Purkinje cell (primary cell): ENCODE measurements at places on chromosomes 1 and 21. TPM values are rescaled to one million over a fixed set of nuclear protein-coding genes. Genes with fewer than 3 reads are reported as not detected.

MPZ gene
- not detected in 2 replicates for polyA plus RNA-seq

HEYL gene
- not detected in 2 replicates for polyA plus RNA-seq

KIF17 gene
- 1.6 and 8.3 TPM in 2 replicates for polyA plus RNA-seq

ADGRB2 gene
- polyA plus RNA-seq = 0.15 and 6.8 TPM in 2 replicates

ZMYND12 gene
- 4.7 and 9.0 TPM in 2 replicates for polyA plus RNA-seq

NEGR1 gene
- polyA plus RNA-seq = 19.2 and 22.6 TPM in 2 replicates

TRIM58 gene
- polyA plus RNA-seq = not detected in 2 replicates

S1PR1 gene
- polyA plus RNA-seq = 24.9 and 36.8 TPM in 2 replicates

LCE1E gene
- polyA plus RNA-seq = not detected in 2 replicates

ADAMTS1 gene
- polyA plus RNA-seq = 1.3 and 3.3 TPM in 2 replicates

SPATA46 gene
- not detected in 2 replicates for polyA plus RNA-seq

AKNAD1 gene
- not detected in 2 replicates for polyA plus RNA-seq

TIAM1 gene
- 99.7 and 155 TPM in 2 replicates for polyA plus RNA-seq

ARTN gene
- 0.36 TPM in 1 of 2 replicates, not detected in the other for polyA plus RNA-seq

CRB1 gene
- 2.7 and 7.3 TPM in 2 replicates for polyA plus RNA-seq

NMNAT2 gene
- polyA plus RNA-seq = 21.6 and 26.8 TPM in 2 replicates

SLC9C2 gene
- polyA plus RNA-seq = not detected in 2 replicates

POLR3GL gene
- polyA plus RNA-seq = 3.6 and 11.6 TPM in 2 replicates

PADI3 gene
- polyA plus RNA-seq = not detected in 2 replicates

TRABD2B gene
- polyA plus RNA-seq = 2.7 and 6.1 TPM in 2 replicates

TFF3 gene
- polyA plus RNA-seq = not detected in 2 replicates

SLC45A1 gene
- 13.4 and 26.2 TPM in 2 replicates for polyA plus RNA-seq

USH2A gene
- 0.20 TPM in 1 of 2 replicates, not detected in the other for polyA plus RNA-seq

CRP gene
- polyA plus RNA-seq = not detected in 2 replicates
